ENCODE measurements at places on chromosomes 2 and 18. TPM values are rescaled to one million over a fixed set of nuclear protein-coding genes. Genes with fewer than 3 reads are reported as not detected.

The LIPG gene
- not detected for total RNA-seq

The ANKRD44 gene
- 16.6 TPM for total RNA-seq

The REEP1 gene
- not detected for total RNA-seq

The MYO1B gene
- 91.1 TPM for total RNA-seq

The EVA1A gene
- total RNA-seq, result 30.7 TPM

The TXNDC2 gene
- total RNA-seq, result 0.11 TPM

The FOSL2 gene
- 82.6 TPM for total RNA-seq

The GKN2 gene
- not detected for total RNA-seq

The POLE4 gene
- 44.2 TPM for total RNA-seq

The ADAM23 gene
- total RNA-seq, result 11.4 TPM

The FOXI3 gene
- not detected for total RNA-seq

DNA sequence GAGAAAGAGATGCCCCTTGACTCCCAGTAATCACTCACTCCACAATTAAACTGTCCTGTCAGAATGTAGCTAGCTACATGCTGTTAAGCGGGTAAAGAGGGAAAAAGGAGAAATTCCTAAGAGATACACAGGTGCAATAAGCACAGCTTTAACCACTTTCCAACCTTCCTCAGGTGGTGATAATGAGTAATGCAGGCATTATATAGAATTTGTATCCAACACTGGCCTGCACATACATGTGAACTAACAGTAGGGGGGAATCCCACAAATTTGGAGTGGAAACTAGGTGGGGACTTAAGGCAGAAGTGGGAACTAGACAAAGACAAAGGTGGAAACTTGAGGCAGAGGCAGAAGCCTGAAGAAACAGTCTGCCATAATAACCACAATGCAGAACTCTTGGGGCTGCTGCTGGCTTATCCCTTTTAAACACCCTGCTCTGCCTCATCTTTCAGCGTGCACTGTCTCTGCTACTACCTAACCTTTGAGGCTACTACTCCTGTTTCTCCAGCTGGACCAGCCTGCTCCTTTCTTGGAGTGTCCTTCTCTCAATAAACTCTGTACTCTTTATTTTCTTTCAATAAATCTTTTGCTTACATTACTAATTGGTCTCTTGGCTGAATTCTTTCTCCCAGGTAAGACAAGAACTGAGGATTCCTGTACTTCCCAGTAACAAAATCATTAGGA is 259.7 kb downstream of the PDE11A start:
- no peak for DNase-seq

GRCh38 chr2:8202132-8202531 is 479.7 kb upstream of the ID2 start:
- DNase-seq, result no peak

- DNase-seq, result no peak
Measured at GRCh38 chr18:55650363-55650870, 62.4 kb upstream of the TCF4 start.

DNA sequence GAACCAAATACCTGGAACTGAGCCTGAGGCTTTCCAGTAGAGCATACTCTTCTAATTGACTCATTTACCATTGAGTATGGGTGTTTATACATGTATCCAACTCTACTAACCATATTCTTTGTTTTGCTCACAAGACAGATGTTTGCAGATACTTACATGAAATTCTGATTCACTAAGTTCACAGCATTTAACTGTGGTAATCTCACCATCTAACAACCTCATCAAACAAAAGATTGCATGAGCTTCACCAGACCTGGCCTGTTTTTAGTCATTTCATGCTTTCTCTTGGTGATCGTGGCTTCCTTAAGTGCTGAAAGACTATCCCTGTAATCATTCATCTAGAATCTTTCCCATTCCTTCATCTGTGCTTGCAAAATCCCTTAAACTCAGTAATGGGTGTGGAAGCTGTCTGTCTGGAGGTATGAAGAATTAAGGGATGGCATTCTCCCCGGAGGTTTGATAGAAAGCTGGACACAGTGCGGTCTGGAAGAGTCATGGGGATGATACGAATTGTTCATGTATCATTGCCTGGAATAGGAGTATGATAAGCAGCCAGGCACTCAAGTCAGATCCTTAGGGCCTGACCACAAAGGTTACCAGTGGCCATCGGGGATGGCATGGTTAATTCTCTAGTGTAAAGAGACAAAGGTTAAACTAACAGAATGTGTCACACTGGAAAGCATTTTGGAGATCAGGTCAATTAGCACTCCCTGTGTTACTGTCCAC is 42.0 kb upstream of the IL1R1 start:
- no peak for DNase-seq

GRCh38 chr2:211816754-211817153 is 721.8 kb downstream of the ERBB4 start:
- no peak for DNase-seq

DNA sequence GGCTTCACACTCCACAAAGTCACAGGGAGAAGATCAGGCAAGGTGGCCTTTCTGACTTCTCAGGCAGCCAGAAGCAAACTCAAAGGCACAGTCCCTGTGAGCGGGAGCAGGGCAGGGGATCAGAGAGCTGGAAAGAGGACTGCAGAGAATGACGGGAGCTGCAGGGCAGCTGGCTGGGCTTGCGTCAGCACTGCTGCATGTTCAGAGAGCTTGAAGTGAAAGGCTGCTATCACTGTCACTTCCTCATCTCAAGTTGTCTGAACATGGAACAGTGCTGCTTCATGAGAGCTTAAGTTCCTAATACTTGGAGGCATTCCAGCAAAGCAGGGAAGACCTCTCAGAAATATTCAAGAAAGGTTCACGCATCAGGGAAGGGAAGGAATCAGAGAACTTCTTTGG is 20.4 kb downstream of the TGFBRAP1 start:
- DNase-seq, result no peak

GRCh38 chr2:19138264-19138825 is 220.1 kb downstream of the OSR1 start:
- no peak for DNase-seq

- DNase-seq, result no peak
Measured at GRCh38 chr2:15539999-15540398, 21.1 kb downstream of the NBAS start.

- no peak for DNase-seq
Measured at GRCh38 chr2:17638196-17638743, 97.8 kb downstream of the VSNL1 start.

- no peak for DNase-seq
Measured at GRCh38 chr18:69483574-69483973, 82.9 kb downstream of the DOK6 start.

GRCh38 chr18:76522551-76522950 is 27.5 kb upstream of the ZNF516 start:
- DNase-seq, result no peak

DNA sequence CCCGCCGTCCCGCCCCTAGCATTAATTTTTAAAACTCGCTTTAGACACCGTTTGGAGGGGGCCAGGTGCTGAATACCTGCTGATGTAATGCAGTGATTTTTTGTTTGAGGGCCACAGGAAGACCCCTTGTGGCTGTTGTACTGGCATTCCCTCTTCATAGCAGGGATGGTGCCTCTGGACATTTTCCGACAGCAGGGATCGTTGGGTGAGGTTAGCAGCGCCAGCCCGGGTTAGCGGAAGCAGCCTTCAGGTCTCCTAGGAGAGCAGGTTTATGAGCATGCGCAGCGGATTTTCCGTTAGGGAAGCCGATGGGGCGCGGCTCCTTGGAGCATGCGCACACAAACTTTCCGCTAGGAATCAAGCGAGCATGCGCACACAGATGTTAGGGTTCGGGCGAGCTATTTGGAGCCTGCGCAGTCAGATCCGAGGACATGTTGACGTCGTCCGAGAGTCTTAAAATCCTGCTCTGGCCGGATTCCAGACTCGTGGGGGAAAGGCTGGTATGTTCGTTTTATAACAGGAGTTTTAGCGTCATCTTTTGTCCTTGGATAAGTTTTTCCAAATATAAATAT is 17.2 kb upstream of the C2orf74 start:
- DNase-seq, result peak; percentile 99

GRCh38 chr2:99615247-99615771 is 125.5 kb upstream of the REV1 start:
- no peak for DNase-seq

- DNase-seq, result no peak
Measured at GRCh38 chr2:214628091-214628490, 181.4 kb downstream of the BARD1 start.

GRCh38 chr2:187206071-187206470 is 242.0 kb downstream of the CALCRL start:
- no peak for DNase-seq

DNA sequence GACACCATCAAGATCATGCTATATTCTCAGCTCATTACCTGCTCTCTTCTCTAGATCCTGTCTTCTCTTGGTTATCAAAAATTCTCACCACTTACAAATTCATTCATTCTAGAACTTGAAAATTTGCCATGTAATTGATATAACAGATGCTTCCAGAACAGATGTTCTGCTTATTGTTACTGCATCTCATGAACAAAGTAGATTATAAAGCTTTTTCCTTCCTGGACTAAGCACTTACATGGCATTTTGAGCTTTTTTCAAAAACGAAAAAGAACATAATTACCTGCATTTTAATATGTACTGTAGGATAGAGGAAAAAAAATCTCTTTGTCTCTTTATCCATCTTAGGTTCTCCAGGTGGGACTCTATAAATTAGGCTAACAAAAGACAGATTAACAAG is 79.6 kb upstream of the CREB1 start:
- DNase-seq, result no peak

DNA sequence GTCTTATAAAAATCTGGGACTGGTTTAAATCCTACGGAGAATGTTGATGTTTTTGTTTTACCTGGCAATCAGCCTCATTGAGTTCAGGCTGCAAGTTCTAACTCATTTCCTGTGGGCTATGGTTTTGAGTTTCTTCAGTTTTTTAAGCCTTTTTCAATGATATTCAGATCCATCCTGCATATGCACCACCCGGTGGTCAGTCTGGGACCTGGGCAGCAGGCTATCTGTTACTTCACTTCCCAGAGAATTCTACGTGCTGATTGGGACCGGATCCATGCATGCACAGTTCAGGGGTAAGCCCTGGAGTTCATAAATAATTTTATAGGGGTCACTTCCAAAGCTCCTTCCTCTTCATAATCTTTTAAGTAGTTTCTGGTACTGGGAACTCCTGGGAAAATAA is 339.2 kb upstream of the HNRNPA3 start:
- DNase-seq, result no peak

DNA sequence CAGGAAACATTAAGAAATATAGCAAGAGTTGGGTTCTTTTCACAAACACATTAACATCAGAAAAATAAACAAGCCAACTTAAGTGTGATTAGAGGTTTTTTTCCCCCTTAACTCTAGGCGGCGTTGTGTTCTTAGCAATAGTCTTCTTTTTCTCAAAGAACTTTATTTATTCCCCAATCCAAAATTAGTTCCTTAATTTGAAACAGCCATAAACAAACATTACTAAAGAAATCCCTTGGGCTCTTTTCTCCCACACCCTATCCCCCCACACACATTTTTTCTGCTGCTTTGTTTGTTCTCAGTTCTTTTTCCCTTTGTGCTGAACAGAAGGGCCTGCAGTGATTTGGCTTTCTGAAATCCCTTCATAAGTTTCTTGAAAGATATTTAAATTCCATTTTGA is 13.2 kb upstream of the MYO1B start:
- DNase-seq, result no peak

GRCh38 chr2:44778671-44779476 is 162.6 kb upstream of the SIX3 start:
- no peak for DNase-seq

DNA sequence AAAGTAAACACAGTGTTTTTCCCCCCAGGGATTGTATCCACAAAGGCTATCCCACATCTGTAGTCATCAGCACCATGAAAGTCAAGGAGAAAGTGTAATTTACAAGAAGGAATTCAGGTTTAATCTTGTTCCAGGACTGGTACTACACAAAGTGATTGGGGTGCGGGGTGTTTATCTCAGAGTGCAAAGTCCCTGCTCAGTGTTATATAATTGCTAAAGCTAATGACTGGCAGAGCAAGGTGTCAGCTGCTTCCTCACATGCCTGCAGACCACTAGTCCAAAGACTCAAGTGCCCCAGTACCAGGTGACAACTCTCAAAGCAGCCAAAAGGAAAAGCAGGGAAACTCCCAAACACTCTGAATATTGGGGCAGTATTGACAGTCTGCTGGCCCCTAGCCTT is 40.4 kb upstream of the PDCL3 start:
- DNase-seq, result peak; percentile 2

- DNase-seq, result no peak
Measured at GRCh38 chr2:74979844-74980243, 21.4 kb downstream of the POLE4 start.
